Stimulated activated CD8-positive, alpha-beta memory T cell treated with anti-CD3 and anti-CD28 coated beads, Interleukin-2, amount 100 ng/mL, for 1 hour (primary cell): ENCODE measurements at places on chromosomes 1 and 21.

DNA sequence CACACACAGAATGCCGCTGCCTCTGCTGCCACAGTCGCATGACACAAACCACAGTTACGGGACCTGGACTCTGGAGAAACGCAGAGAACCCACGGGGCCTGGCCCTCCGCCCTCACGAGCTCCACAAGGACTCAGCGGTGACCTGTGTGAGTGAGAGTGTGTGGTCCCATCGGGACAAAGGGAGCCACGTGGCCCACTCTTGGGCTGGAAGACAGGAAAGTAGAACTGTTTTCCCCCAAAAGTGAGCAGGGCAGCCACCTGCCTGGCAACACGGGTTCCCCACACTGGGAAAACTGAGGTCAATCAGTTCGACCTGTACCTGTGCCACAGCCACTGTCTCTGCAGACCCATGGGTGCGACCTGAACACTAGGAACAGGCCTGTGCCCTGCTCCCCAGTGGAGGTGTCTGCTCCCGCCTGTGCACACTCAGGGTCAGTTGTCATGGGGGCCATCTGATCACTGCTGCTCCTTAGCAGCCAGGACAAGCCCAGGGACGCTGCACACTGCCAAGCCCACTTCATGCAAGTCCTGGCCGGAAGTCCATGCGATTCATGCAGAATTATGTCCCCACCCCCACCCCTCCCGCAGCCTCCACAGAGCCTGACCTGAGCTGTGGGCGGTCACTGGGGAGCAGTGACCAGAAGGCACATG, 54.4 kb upstream of the ADARB1 start:
- no peak for DNase-seq

GRCh38 chr1:41015281-41015896, 6.1 kb downstream of the SLFNL1 start:
- no peak for DNase-seq

GRCh38 chr1:115337276-115337632, 795 bp downstream of the NGF start:
- no peak for DNase-seq

DNA sequence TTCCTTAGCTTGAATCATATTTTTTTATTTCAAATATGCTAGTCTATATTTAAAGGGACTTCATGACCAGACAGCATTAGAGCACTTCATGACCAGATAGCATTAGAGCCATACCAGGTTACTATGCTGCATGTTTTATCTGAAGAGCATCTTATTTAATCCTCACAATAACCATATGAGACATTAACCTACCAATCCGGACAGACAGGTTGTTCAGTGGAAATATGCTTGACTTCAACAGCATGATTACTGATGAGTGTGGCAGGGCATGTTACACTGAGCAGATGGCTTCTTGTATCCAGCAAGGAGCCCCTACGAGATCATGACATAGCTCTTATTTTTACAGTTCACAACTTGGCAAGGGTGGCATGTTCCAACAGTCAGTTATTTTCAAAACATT, 85.0 kb upstream of the KCTD3 start:
- DNase-seq: no peak

GRCh38 chr1:193111641-193112090, 6.5 kb upstream of the GLRX2 start:
- DNase-seq: no peak

DNA sequence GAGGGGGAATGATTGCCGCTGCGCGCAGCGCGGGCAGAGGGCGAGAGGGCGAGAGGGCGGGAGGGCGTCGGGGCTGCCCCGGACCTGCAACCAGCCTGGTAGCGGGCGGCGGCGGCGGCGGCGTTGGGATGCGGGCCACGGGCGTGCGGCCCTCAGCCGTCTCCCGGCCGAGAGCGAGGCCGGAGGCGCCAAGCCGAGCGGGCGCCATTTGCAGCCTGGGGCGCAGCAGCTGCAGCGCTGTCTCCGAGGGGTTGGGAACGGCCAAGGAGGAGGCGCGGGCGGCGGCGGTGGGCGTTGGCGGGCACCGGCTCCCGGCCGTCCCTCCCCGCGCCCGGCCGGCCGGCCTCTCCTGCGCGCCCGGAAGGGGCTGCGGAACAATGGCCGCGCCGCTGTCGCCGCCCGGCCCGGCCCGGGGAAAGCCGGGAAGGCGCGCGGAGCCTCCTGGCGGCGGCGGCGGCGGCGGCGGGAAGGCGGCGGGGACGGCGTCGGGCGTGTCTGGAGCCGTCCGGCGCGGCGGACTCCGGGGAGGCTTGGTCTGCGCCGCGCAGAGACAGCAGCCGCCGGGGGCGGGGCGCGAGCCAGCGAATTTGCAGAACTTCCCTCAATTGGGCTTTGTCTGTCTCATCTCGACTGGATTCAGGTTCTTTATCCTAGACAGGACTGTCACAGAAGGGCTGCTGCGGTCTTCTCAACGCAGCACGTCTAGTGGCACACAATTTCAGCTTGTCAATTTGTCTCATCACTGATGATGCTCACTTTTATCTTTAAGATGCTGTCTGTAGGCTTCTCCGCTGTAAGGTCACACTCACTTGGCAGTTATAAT, 35.7 kb downstream of the ZBTB8B start:
- no peak for DNase-seq

- DNase-seq: no peak
Measured at GRCh38 chr21:44028287-44028659, 16.2 kb downstream of the TRAPPC10 start.

- no peak for DNase-seq
Measured at GRCh38 chr21:32064281-32064910, 191.6 kb downstream of the HUNK start.

DNA sequence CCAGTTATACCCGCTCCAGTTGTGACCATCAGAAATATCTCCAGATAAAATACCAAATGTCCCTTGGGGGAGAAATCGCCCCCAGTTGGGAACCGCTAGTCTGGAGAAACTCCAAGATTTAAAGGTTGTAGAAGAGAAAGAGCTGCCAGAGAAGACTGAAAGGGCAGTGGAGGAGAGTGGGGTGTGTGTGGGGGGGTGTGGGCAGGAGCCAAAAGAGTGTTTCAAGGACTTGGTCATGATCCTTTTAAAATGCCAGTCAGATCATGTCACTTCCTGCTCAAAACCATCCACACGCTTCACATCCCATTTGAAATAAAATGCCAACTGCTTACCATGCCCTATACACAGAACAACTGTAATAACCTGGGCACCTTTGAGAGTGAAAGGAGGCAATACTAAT, 3.4 kb upstream of the HEYL start:
- no peak for DNase-seq

- no peak for DNase-seq
Measured at GRCh38 chr1:99872063-99872462, 21.9 kb downstream of the AGL start.

DNA sequence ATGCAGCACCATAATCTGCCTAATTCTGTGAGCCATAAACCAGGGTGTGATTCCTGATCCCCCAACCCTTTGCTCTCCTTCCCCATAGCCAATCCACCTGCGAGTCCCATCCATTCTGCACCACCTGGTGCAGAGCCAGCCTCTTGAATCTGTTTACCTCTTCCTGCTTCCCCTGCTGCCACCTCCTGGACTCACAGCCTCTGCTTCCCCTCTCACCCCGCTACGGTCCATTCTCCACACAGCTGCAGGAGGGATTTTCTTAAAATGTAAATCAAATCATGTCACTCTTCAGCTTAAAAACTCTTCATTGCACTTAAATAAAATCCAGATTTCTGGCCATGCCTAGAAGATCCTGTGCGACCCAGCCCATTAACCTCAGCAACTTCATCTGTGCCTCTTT, 186.7 kb downstream of the FOXD2 start:
- DNase-seq: no peak

- no peak for DNase-seq
Measured at GRCh38 chr1:194014014-194014413, 827.6 kb upstream of the B3GALT2 start.

DNA sequence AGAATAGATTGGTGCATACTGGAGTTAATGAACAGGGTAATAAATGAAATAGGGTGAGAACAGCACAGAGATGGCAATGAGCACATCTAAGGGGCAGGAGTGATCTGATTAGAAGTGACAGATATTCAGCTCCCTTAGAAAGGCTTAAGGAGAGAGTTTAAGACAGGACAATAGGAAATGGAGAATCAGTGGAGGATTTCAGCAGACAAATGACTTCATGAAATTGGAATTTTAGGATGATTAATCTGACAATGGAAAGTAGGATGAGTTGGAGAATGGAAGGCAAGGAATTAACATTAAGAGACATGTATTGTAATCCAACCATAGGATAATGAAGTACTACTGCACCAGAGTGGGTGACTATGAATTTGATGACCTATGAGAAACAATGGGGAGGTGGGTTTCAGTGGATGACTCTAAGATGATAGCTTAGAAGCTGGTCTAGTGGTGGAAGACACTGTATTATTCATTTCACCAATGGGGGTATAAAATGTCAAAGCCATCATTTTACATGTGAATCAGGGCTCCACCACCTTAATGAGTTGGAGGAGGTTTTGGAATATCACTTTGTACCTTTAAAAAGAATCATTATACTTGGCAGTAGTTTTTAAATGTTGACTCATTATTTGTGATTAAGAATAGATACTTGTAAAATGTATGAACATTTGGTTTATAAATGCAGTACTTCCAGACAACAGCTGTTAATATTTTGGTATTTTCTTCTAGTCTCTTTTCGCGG, 139.1 kb downstream of the PLA2G4A start:
- DNase-seq: no peak

DNA sequence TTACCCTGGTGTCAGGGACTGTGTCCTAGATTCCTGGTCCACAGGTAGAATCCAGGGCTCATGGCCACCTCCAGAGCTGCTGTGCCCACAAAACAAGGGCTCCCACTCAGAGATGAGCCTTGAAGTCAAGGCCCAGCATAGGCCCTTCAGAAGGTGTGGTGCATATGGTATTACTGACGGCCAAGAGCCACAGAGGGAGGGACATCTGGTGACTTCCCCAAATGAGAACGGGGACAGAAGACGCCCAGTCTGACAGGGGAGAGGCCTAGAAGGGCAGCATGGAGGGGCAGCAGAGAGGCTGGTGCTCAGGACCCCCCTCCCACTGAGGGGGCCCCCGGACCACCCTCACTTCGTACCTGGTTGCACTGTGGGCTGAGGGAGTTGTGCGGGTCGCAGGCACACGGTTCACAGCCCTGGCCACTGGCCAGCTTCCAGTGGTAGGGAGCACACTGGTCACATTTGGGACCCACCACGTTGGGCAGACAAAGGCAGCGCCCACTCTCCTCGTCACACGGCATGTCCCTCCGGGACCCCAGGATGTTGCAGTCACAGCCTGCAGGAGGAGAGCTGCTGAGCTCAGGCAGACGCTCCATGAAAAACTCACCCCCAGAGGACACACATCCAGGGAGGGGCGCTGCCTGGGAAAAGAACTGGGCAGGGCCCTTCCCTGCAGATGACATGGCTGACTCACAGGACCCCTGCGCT, 25.0 kb downstream of the LAMB3 start:
- DNase-seq: no peak

DNA sequence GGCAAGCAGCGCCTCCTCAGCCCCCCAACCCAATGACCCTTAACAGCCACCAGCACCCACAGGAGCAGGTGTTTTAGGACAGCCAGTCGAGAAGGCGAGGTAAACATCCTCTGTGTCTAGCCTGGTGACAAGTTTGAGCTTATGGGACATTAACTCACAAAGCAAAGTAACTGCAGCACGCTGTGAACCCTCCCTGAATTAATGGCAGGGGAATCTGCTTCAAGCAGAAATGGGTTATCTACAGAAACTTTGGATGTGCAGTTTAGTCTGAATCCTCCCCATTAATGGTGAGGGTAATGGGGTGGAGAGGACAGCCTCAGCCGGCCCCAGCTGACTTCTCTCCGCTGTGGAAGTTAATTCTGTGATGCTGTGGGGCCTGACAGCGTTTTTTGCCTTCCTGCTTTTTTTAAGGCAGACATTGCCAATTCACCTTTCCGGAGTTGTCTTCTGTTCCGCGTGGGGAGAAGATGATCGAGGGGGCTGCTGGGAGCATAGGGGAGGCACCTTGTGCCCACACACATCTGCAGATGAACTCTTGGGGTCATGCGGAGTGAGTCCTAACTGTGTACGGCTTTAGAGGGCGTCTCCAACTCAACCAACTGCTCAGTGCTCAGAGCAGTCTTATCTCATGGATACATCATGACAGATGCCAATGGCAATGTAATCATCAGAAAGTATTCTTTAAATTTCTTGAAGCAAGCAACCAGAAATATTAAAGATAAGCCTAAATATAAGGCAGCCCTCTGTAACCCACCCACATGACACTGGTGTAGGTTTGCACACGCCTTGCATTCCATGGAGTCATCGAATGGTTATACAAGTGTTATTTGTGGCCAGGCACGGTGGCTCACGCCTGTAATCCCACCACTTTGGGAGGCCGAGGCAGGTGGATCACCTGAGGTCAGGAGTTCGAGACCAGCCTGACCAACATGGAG, 41.0 kb downstream of the POFUT2 start:
- DNase-seq: no peak

DNA sequence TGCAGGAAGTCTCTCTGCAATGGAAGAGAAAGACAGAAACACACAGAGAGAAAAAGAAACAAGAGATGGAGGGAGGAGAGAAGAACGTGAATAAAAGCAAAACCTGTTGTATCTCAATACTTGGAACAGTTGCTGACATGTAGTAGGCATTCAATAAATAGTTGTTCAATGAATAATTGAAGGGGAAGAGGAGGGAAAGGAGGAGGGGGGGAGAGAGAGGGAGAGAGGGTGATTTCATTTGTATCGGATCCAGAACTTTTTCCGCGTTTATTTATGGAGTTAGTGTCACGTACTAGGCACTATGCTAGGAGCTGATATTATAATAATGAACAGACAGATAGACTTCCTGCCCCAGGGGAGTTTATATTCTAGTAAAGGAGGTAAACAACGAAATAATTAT, 144.1 kb downstream of the OMA1 start:
- no peak for DNase-seq

GRCh38 chr1:160836561-160836960, 26.1 kb downstream of the CD244 start:
- DNase-seq: no peak

DNA sequence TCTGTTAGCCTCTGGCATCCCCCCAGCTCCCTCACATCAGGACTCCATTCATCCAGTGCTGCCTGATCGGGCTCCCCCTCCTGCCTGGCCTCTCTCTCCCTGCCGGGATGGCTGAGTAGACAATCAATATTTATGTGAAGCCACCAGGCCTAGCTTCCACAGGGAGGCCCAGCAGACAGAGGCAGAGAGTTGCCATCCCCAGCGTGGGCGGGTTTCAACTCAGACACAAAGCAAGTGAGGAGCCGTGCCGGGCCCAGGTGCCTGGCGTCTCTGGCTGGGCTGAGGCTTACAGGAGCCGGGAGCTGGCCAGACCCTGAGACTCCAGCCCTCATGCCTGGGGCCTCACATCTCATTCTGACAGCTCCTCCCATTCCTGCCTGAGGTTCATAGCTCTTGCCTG, 34.5 kb upstream of the ATP2B4 start:
- no peak for DNase-seq

GRCh38 chr1:28865997-28866650, 48.2 kb upstream of the EPB41 start:
- no peak for DNase-seq

DNA sequence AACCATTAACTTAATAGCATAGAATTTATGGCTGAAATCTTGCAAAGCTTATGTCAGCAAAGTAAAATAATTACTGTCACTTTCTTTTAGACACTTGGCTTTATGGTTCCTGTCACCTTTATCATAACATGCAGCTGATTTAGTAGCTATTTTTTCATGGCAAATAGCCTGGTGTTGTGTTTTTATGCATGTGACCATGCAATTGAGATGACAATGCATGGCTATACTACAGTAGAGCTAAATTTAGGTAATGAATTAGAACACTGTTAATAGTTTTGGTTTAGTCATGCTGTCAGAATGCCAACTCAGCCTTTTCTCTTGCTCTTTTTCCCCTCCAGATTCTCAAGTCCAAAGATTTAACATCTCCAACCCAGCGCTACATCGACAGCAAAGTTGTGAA, 88.6 kb downstream of the TGFB2 start:
- no peak for DNase-seq
